NCI-H446 (cell line): ENCODE measurements at places on chromosomes 4 and X.

DNA sequence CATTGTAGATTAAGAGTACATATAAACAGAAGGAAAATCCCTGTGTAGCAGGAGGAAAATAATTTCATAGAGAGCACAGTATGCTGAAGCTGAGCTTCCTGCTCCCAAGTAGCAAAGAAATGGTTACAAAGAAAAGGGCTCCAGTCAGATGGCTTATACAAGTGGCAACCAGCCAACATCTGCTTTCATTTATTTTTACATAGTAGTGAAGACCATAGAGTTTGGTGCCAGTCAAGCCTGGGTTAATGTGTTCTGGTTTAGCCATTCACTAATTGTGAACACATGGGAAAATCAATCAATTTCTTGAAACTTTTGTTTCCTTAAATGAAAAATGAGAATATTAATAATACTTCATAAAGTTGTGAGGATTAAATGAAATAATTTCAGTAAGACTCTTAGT lies 111.3 kb upstream of the ELOVL6 start:
- DNase-seq: peak; percentile 25

DNA sequence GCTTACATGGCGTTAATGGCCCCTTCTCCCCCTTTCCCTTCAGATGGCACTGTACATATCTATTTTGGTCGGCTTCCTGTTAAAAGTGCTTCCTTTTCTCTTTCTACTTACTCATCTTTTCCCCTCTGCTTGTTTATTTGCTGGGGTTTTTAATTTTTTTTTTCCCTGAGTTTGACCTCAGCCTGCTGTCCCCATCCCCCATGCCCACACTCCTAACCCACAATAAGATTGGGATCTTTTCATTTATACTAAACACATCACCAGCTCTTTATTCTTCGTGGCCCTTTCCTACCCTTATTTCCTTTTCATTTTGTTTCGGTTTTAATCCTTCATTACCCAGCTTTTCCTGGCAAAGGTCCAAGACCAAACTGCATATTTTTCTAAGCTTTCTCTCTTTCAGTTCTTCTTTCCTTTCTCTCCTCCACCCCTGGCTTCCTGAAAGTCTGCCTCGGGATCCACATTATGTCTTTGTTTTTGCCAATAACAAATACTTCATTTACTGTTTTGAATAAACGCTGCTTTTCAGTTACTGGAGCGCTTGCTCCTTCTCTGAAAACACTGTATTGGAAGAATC lies 152.0 kb upstream of the USP9X start:
- no peak for DNase-seq

GRCh38 chrX:113906168-113906567 lies 677.7 kb upstream of the HTR2C start:
- no peak for DNase-seq

DNA sequence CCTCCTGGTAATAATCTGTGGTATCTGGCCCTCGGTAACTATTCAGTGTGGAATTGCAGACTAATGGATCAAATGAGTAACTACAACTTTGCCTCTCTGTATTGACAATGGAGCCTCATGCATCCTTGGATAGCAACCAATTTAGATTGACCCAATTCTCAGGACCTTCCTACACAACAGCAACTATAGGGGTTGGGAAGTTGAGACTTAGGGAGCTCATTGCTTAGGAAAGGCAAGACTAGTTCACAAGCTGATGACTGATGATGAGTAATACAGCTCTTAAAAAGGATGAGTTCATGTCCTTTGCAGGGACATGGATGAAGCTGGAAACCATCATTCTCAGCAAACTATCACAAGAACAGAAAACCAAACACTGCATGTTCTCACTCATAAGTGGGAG lies 47.5 kb upstream of the KLHL13 start:
- no peak for DNase-seq

DNA sequence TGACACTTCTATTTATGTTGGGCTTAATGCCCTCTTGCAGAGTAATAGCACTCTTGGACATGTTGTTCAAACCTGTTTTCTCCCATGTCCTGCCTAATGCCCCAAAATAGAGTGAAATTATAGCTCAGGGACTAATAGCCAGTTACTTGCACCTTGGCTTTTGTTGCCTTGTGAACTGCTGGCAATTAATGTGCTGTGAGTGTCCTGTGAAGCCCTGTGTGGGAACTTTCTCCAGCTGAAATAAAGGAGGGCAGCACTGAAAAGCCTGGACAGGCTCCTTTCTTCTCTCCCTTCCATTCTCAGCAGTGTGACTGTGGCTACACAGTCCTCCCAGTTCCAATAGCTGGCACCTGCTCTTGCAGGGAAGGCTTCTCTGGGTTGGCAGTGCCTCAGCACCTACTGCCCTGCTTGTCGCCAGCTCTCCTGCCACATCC lies 72.4 kb downstream of the DCLK2 start:
- DNase-seq: no peak

- DNase-seq: no peak
Observed at GRCh38 chr4:171239196-171239595, 574.0 kb upstream of the GALNTL6 start.

DNA sequence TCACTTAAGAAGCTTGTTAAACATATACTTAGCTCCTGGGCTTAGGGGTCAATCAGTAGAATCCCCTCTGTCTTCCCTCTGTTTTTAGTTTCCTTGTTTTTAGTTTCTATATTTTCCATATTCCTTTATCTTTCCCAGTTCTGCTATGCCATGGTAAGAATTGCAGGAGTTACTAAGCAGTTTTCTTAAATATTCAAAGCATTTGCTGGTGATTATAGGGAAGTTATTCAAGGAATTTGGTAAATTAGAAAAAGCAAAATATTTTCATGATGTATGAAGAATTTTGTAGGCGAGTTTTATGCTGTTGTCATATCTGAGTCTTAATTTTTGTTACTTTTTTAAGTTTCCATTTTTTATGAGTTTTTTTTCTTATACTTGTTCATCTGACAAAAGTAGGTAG lies 91.6 kb upstream of the NUDT6 start:
- DNase-seq: no peak

GRCh38 chrX:153948002-153948466 lies 3.6 kb upstream of the RENBP start:
- DNase-seq: no peak

- no peak for DNase-seq
Observed at GRCh38 chr4:148349153-148349552, 93.1 kb downstream of the NR3C2 start.

- DNase-seq: no peak
Observed at GRCh38 chr4:47031011-47031678, at the start of gene GABRB1. TSS of gene GABRB1 (plus strand) at chr4:47031567.

DNA sequence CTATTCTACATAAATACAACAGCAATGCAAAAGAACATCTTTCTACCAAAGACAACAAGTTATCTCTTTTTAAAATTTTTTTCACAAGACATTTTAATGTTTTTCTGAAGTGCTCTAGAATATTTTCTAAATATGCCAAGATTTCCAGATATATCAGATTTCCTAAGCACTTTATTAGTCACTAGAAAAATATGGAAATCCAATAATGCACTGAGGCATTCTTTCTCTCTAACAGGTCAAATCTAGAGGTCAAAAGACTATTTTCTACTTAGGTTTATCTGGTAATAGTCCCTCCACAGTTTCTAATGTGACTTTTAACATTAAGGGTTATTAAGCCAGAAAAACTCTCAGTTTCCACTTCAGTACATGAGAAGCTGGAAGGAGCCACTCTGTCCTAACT lies 1041.2 kb upstream of the INTU start:
- no peak for DNase-seq

- DNase-seq: no peak
Observed at GRCh38 chrX:10603612-10604011, 16.8 kb downstream of the MID1 start.

- no peak for DNase-seq
Observed at GRCh38 chr4:38192516-38192915, 232.3 kb downstream of the PTTG2 start.

DNA sequence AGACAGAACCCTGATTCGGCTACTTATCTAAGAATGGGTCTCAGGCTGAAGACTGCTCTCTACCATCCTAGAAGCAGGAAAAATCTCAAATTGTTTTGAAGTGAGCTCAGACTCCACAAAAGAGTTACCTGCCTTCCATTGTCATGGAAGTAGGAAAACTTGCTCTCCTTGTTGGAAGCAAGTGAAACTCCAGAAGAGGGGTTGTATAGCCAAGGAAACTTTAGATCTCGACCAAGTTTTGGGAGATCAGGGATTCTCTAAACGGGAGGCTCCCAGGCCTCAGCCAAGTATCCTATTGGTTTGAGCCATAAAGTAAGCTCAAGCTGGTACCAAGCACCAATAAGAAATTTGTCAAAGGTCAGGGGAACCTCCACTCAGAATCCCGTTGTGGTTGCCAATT lies 9.2 kb upstream of the FHDC1 start:
- no peak for DNase-seq

DNA sequence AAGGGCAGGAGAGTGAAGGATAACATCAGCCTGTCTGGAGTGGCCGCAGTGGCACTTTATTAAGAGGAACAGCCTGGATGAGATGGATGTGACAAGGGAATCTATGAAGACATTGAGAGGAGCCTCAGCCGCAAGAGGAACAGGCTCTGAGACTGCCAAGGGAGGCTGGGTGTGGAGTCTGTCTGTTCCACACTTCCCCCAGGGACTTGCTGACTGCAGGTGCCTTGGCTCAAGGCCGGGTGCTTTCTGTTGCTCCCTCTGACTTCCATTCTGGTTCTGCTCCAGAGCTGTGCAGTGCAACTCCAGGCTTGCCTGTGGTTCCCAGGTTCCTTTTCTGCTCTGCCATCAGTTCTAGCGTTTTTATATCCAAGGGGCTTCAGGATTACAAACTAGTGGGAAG lies 54.6 kb downstream of the FRMPD3 start:
- peak; percentile 38 for DNase-seq

DNA sequence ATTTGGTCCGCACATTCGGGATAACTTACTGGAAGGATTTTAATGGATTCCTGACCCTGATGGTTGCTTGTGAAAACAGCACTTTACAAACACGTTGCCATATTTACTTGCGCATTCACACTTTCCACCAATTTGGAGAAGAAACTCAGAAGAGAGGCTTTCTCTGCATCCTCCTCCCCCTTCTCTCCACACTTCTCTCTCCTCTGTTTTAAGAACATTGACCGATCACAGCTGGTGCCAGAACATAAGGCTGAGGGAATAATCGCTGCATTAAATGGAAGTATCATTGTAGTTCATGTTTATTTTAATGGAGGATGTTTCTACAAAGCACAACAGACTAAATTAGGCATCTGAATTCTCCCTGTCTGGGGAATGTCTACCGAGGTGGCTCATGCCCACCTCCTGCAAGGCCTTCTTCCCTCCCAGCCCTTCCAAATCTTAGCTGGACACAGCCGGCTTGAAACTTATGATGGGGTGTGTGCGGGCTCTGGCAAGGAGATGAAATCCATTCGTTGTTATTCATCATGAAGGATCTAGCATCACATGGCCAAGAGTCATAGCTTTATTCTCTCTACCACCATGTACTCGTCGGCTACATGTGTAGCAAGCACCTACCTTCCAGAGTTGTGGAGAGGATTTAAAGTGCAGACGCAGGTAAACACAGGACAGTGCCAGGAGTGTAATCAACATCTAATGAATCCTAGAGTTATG lies 204.1 kb downstream of the LDB2 start:
- no peak for DNase-seq

GRCh38 chrX:40727581-40728252 lies 7.6 kb downstream of the MED14 start:
- no peak for DNase-seq

DNA sequence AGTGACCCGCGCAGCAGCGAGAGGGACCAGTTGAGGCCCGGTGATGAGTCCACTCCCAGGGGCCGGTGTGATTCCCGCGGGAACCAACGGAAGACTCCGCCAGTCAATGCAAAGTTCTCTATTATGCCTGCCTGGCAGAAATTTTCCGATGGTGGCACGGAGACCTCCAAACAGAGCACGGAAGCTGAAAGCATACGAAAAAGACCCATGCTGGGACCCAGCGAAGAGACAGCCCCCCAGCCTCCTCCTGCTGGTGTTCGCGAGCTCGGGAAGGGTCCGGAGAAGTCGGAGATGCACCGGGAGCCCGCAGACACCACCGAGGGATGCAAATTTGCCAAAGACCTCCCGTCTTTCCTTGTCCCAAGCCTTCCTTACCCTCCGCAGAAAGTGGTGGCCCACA lies 71.7 kb downstream of the AASDH start:
- DNase-seq: no peak

GRCh38 chr4:85836588-85837438 lies 361.9 kb downstream of the ARHGAP24 start:
- DNase-seq: no peak

DNA sequence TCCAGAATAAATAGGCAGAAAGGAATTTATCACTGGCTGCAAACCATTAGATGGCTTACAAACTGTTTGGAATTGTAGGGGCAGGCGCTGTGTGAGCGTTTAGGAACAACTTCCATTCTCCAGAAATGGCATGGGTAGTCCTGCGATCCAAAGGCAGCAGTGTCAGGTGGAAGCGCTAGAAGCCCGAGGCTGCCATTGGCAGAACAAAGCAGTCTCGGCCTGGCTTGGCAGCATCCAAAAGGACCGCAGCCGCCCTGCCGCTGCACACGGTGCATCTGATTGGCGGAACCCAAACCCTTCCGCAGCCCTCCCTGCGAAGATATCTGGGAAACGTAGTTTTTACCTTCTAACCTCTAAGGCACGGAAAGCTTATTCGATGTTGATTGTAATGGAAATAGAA lies 23.6 kb upstream of the YTHDC1 start:
- no peak for DNase-seq
